ENCODE measurements at places on chromosomes 2 and 18. TPM values are rescaled to one million over a fixed set of nuclear protein-coding genes. Genes with fewer than 3 reads are reported as not detected.

Gene FAM228A
- not detected for total RNA-seq

DNA sequence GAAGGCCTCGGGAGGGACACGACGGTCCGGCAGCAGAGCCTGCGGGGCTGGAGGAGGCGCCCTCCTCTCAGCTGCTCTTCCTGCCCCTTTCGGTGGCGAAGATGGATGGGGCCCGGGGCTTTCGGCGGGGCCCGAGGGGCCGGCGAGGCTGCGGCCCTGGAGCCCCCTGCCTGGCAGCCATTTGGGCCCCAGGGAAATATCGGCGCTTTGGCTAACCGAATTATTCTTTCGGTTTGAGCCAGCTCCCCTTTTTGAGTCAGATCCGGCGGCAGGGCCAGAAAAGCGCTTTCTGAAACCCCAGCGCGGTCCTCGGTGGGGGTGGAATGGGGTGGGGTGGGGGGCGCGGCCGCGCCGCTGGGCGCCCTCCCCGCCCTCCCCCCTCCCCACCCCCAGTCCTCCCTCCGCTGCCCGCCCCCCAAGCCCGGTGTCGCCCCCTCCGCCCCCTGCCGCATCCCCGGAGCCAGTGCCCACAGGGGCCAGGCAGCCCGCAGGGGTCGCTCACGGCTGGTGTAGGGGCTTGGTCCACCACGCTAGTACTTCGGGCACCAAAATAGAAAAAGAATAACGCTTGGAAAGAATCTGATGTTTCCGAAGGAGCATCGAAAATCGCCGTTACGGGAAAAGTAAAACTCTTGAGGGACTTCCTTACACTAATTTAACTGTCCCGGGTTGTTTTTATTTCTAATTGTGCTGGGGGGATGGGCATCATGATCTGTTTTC is 9.1 kb upstream of the ARID5A start:
- no peak for DNase-seq

- no peak for DNase-seq
These were observed 49.8 kb upstream of the NAB1 start for GRCh38 chr2:190599073-190599472.

DNA sequence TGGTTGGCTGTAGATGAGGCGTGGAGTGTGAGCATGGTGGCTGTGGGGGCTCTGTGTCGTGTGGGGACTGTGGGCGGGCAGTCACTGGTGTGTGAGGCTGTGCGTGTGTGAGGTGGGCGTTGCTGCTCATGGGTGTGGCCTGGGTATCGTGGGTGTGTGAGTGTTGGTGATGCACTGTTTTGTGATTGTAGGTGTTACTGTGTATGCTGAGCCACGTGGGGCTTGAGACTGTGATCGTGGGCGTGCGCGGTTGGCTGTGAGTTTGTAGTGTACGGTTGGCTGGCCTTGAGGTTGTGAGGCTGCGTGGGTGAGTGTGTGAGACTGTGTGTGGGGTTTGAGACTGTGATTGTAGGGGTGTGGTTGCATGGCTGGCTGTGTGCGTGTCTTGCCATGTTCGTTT is 8.5 kb downstream of the INHBB start:
- DNase-seq = no peak

Gene SIGLEC15
- total RNA-seq = 3.5 TPM

Gene UNC80
- not detected for total RNA-seq

Gene CCDC85A
- 0.10 TPM for total RNA-seq

Gene SH3RF3
- total RNA-seq = 0.16 TPM

- DNase-seq = no peak
These were observed 73.3 kb upstream of the OTOS start for GRCh38 chr2:240213476-240214421.

DNA sequence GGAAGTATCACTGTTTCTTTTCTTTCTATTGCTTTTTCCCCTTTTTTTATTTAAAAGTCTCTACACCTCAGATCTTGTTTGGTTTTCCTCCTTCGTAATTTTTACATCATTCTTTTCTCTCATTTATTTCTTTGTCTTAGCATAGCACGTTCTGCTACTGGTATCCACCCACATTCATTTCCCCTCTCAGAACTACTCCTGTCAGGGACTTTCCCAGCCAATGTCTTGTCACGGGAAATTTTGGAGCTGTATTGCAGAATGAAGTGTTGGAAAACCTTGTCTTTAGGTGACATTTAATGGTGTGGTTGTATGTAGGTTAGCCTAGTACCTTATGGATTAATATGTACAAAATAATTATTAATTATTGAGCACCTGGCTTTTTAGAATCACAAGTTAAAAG is 34.0 kb downstream of the TTLL4 start:
- DNase-seq = no peak

DNA sequence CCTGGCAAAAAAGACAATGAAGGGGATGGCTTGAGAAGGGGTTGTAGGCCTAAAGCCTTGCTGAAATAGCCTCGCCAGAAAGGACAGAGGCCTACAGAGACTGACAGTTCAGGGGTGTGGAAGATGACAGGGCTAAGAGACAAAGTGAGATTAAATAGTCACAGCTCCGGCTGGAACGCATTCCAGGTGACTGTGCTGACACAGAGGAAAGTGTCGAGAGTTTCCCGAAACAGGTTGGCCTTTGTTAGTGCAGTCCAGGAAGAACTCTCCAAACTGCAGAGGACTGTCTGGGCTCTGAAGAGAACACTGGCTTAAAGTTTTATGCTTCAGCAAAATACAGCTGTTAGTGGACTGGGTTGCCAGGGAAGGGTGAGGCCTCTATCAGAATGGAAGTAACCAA is 52.8 kb downstream of the METTL4 start:
- DNase-seq = no peak

Gene ORC2
- total RNA-seq = 11.0 TPM

Gene SLC5A7
- total RNA-seq = not detected

DNA sequence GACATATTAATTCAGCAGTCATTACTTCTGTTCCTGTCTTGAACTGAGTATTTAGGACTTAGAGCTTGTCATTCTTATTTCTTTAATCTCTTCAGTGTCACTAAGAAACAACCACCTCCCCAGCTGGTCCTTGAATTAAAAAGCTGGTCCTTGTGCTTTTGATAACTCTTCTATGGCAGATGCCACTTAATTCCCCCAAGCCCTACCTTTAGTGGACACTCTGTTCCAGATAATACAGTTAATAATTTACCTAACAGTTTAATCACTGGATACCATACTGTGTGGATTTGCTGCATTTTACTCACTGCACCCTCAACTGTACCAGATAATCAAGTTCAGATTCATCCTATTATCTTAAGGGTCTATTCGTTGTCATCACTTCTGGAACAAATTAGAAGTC is 73.1 kb downstream of the SKA1 start:
- no peak for DNase-seq

Gene PLB1
- total RNA-seq = 0.26 TPM

Gene DLGAP1
- total RNA-seq = 0.53 TPM

- DNase-seq = no peak
These were observed 5.3 kb upstream of the PAX3 start for GRCh38 chr2:222303828-222304736.

GRCh38 chr2:55049821-55050099 is 491 bp downstream of the RTN4 start:
- DNase-seq = peak; percentile 27

DNA sequence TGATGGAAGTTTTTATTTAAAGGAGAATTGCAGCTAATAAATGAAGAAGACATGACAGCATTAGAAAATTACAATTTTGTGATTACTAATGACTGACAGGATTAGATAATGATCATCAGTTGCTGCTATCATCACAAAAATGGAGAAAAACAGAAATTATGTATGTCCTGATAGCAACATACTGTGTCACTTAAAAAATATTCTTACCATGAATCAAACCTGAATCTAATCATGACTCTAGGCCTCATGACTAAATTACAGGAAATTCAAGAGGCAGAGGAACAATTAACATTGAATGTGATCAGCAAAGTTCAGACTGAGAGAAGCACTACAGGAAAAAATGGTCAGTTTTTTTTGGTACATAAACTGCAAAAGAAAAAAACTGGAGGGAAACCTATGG is 147.8 kb downstream of the PMAIP1 start:
- no peak for DNase-seq

Gene AQP12A
- not detected for total RNA-seq

Gene CHRNG
- total RNA-seq = not detected

GRCh38 chr2:39338502-39338901 is 94.7 kb upstream of the CDKL4 start:
- DNase-seq = no peak

DNA sequence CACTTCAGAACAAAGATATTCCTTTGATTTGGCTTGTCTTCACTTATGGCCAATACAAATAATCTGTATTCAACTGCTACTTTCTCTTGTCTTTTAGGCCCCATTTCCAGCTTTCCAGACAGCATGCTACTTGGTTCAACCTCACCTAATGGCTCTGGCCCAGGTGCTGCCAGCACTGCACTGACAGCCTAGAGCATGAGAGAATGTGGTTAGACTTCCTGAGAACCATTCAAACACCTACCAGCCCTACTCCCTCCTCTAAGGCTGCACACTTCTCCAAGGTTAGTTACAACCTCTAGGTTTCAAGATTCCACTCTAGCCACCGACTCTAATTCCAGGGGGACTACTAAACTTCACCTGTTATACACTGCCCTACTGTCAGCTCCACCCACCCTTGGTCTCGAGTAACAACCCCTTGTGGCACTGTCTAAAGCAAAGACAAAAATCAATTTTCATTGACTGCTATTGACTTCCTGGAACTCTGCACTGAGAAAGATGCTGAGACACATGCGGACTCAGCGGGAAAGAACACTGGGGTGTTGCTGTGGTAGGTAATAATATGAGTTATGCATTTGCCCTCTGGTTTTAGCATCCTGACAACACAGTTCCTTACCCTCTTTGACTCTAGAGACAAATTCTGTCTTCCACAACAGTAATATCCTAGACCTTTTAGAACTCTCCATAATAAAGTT is 38.2 kb downstream of the PLEKHM3 start:
- DNase-seq = no peak

DNA sequence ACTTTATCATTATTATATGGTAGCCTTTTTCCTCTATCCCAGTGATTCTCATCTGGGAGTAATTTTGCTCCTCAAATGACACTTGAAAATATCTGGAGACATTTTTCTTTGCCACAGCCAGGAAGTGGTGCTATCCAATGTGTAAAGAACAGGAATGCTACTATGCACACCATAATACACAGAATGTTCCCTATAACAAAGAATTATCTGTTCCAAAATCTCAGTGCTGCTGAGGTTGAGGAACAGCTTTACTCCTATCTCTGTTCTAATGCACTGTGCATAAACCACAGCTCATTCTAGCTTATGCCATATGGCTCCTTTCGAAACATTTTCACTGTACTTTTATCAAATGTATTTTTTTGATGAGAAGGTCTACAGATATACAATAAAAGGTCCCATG is 1231.2 kb upstream of the CELF4 start:
- no peak for DNase-seq

DNA sequence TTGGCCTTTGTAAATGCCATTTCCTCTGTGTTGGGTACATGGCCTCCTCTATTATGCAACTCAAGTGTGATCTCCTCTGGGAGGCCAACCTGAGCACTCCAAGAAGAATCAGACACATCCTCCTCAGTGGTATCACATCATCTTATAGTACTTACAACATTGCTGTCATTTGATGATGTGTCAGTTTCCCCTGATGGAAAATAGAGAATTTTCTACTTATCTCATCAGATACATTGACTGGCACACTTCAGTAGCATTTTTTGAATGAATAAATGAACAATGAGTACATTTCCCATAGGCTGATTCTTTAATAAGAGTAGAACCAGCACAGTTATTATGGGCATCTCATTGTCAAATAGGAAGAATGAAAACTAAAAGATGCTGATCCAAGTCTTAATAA is 86.6 kb upstream of the NXPH2 start:
- DNase-seq = no peak

DNA sequence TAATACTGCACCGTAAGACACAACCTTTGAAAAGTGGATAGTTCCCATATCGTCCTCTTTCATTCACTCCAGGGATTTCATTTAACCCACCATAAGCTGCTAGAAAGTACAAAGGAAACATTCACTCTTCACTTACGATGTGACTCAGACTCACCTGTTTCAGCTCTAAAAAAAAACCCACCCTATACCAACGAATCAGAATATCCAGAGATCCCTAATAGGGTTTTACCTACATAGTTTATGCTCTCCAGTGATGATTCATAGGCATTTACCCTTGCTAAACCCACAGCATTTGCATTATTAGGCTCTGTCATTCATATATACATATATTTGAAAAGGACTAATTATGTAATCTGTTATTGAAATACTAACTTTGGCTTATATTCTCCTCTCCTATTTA is 60.2 kb downstream of the PRPF40A start:
- no peak for DNase-seq

DNA sequence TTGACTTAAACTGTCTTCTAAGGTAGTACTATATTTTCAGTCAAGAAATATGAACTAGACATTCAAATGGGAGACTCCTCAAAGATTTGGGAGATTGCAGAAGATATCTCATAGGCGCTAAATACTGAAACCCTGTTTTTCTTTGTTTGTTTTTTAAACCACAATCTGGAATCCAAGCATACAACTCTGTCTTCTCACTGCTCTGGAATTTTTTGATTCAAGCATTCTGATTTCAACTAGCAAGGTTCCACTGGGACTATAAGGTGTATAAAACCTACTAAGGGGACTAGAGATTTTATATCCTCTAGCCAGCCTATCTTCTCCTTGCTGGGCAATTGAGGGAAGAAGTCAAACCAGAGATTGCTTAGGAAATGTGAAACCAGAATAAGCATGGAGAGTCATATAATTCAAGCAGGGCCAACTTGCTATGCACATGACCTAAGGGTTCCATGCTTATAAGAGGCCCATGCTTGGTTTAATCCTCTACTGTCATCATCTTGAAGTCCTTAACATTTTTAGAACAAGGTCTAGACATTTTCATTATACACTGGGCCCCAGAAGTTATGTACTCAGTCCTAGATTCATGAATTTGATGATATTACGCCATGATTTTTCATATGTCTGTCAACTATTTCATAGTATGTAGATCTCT is 405.5 kb downstream of the PARD3B start:
- no peak for DNase-seq

DNA sequence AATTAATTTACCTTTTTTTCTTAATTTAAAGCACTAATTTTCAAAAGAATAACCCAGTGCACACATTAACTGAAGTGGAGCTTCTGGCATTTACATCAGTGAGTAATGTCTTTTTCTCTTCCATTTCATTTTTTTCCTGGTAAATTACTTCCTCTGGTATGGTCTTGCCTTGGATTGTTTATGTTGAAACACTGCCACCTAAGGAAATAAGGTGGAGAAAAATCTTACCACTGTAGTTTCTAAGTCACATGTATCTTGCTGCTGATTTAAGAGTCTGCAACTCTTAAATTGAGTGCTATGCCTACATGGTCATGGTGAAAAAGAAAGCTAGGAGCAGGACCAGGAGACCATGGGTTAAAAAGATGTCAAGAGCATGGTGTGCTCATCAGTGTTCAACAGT is 51.0 kb downstream of the TTC27 start:
- DNase-seq = no peak

- peak; percentile 19 for DNase-seq
These were observed 54.1 kb downstream of the TAF1B start for GRCh38 chr2:9897331-9897737.

- no peak for DNase-seq
These were observed 101.9 kb downstream of the NFATC1 start for GRCh38 chr18:79497638-79498081.

- no peak for DNase-seq
These were observed 11.4 kb downstream of the MROH2A start for GRCh38 chr2:233789554-233789953.

GRCh38 chr2:119338826-119339561 is 27.6 kb downstream of the C2orf76 start:
- no peak for DNase-seq

Gene CNNM4
- total RNA-seq = 11.9 TPM

Measured in HT-29 (cell line).